HT-29 (cell line): ENCODE measurements at places on chromosomes 6 and 20. TPM values are rescaled to one million over a fixed set of nuclear protein-coding genes. Genes with fewer than 3 reads are reported as not detected.
A peak's percentile ranks its signal among the peaks of the same experiment; 100 is the strongest.

The DSP gene
- 28.0 and 29.7 TPM in 2 replicates for total RNA-seq

- peak; percentile 63 for DNase-seq
Measured at GRCh38 chr20:4601630-4602296, 119.9 kb upstream of the PRND start.

- DNase-seq: no peak
Measured at GRCh38 chr6:111764238-111765175, 108.7 kb downstream of the FYN start.

- DNase-seq: no peak
Measured at GRCh38 chr6:139979021-139979725, 604.7 kb upstream of the CITED2 start.

GRCh38 chr6:53612651-53613050, 52.9 kb downstream of the KLHL31 start:
- DNase-seq: no peak
